Activated T-helper 17 cell treated with anti-CD3 and anti-CD28 coated beads, Interleukin-2, amount 50 U/mL, for 72 hours (primary cell): ENCODE measurements at places on chromosomes 7 and 10. TPM values are rescaled to one million over a fixed set of nuclear protein-coding genes. Genes with fewer than 3 reads are reported as not detected.

The RSPH10B gene
- 2.2 TPM for total RNA-seq

The CHST15 gene
- total RNA-seq = 10.9 TPM

The TAS2R3 gene
- 3.8 TPM for total RNA-seq

The SDK1 gene
- total RNA-seq = 1.1 TPM

The GSDME gene
- total RNA-seq = 0.50 TPM

The OR13A1 gene
- not detected for total RNA-seq

The MLXIPL gene
- not detected for total RNA-seq
